ENCODE measurements at places on chromosomes 6 and 20. TPM values are rescaled to one million over a fixed set of nuclear protein-coding genes. Genes with fewer than 3 reads are reported as not detected.

RPP21 gene
- total RNA-seq = 18.3 TPM

LBP gene
- not detected for total RNA-seq

OPN5 gene
- not detected for total RNA-seq

GSTA3 gene
- not detected for total RNA-seq

BTNL2 gene
- not detected for total RNA-seq

PACSIN1 gene
- not detected for total RNA-seq

GMDS gene
- 5.5 TPM for total RNA-seq

NXT1 gene
- 22.5 TPM for total RNA-seq

C4B gene
- total RNA-seq = 0.97 TPM

PRICKLE4 gene
- total RNA-seq = 2.3 TPM

SGK2 gene
- total RNA-seq = under 0.01 TPM

C6orf132 gene
- 0.06 TPM for total RNA-seq

ROS1 gene
- total RNA-seq = not detected

MAP7 gene
- 0.63 TPM for total RNA-seq

CNR1 gene
- 0.19 TPM for total RNA-seq

DNAH8 gene
- total RNA-seq = not detected

Measured in bladder microvascular endothelial cell (primary cell).